ENCODE measurements at places on chromosomes 6 and 20.

GRCh38 chr6:21596949-21597682, 3.6 kb downstream of the SOX4 start:
- no peak for DNase-seq

GRCh38 chr6:88545991-88546390, 379.8 kb upstream of the CNR1 start:
- no peak for DNase-seq

- DNase-seq, result peak; percentile 55
Measured at GRCh38 chr6:44489910-44490604, 102.6 kb downstream of the CDC5L start.

GRCh38 chr6:130600880-130601341, 226.3 kb upstream of the SMLR1 start:
- DNase-seq, result no peak

DNA sequence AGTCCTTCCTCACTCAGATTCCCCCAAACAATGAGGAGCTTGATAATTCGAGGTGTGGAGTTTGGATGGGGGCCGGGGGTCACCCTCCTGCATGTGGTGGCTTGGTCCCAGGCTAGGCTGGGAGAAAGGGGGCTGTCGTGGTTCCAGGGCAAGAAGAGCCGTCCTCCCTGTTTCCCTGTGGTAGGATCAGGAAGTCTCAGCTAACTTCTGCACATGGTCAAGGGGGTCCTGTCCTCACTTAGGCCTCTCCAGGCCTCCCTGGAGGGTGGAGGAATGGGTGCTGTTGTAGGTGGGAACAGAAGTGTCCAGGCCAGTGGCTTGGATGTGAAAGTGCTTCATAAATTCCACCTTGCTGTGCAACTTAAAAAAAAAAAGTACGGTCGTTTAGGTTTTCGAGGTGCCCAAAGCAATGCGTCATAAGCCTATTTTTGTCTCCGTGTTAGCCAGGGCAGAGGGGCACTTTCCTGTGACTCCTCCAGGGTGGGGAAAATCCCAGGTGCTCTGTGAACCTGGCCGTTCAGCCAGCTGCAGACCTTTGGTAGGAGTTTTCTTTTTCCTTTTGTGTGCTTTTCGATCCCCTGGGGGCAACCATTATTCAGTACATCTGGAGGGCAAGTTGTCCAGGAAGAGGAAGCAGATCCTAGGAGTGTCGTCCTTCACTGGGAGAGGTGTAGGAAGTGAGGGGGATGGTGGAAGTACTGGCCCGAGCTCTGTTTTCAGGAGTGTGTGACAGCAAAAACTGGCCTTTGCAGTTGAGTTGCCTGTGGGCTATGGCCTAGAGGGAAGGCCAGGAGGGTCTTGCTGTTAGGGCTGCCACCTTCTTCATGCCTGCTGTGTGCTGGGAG, 9.6 kb downstream of the IGF2R start:
- no peak for DNase-seq

- DNase-seq, result no peak
Measured at GRCh38 chr20:5720696-5721095, 29.5 kb upstream of the SHLD1 start.

DNA sequence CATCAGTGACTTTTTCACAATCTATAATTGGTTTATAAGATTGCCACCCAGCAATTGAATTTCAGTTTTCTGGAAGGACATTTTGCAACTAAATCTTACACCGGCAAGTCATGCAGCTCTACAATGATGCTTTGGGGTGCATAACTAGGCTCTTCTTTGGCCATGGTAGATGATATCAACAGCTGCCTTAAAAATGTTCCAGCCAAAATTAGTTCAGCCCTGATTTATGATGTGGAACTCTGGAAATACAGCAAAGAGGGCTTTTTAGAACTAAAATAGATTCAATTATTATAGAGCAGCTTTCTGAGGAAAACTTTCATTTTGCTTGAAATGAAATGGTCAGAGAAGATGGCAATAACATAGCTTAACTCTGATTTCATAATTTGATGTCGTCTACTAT, 18.4 kb upstream of the MCM9 start:
- no peak for DNase-seq

DNA sequence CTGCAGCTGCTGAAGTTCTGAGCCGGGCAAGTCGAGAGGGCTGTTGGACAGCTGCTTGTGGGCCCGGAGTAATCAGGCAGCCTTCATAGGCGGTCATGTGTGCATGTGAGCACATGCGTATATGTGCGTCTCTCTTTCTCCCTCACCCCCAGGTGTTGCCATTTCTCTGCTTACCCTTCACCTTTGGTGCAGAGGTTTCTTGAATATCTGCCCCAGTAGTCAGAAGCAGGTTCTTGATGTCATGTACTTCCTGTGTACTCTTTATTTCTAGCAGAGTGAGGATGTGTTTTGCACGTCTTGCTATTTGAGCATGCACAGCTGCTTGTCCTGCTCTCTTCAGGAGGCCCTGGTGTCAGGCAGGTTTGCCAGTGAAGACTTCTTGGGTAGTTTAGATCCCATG, 21.2 kb upstream of the MAPK13 start:
- DNase-seq, result no peak

DNA sequence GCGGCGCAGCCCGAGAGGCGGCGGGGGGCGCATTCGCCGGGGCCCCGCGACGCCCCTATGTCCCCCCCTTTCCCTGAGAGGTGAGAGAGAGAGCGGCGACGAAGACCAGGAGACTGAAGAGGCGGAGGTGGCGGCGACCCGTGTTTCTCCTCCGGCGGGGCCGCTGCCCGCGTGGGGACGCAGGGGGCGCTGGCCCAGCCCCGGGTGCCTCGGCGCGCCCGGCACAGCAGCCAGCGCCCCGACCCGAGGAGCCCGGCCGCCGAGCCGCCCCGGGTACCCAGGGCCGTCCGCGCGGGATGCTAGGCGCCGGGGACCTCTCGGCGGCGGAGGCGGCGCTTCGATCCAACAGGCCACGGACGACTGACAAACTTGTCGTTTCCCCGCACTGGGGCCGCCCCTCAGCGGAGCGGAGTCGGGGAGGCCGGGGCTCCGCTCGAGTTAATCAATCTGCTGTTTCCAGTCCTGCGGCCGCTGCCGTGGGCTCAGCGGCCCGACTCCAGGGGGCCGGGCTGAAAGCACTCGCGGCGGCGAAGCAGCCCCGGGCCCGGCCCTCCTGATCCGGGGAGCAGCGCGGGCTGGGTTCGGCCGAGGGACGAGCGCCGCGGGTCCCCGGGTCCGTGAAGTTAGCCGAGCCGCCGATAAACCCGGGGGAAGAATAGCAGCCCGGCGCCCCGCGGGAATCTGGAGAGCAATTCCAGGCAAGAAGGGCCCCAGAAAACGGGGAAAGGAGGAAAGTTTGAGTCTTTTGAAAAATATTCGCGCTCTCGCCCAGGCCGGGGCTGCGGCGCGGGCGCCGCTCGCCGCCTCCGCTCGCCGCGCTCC, 631 bp downstream of the MDGA1 start:
- no peak for DNase-seq

GRCh38 chr20:13238001-13238653, 17.1 kb downstream of the ISM1 start:
- DNase-seq, result no peak

GRCh38 chr6:46437671-46438221, 53.5 kb downstream of the RCAN2 start:
- DNase-seq, result no peak
